Activated CD8-positive, alpha-beta memory T cell treated with anti-CD3 and anti-CD28 coated beads for 48 hours (primary cell): ENCODE measurements at places on chromosomes 11 and 22.

DNA sequence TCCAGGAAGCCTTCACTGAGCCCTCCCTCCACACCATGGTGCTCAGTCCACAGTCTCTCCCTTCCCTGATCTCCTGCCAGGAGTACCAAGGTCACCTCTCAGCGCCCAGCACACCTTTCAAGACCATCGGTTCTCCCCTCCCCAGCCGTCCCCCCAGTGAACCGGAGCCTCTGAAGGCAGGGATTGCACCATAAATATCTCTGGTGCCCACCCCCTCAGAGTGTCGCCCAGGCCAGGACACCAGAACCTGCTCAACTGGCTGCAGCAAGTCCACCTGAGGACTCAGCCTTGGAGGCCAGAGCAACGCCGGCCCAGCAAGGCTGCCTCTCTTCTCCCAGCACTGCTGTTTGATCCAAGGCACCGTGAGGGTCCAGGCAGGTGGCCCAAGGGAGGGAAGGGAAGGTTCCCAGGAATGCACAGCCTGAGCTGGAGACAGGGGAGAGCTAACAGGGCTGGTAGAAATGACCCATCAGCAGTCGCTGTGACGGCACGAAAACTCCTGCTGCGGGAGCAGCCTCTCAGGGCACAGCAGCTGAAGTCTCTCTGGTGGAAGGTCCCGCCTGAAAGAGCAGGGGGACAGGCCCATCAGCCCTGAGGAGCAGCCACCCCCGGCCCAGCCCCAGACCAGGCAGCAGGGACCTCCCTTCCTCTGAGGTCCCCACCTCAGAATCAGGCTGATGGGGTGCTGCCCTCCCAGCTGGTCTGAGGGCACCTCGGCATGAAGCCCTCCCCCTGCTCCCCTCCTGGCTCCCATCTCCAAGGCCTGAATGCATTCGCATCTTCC is 80.3 kb downstream of the BUD13 start:
- DNase-seq = no peak

GRCh38 chr11:74646954-74647353 is 54.6 kb downstream of the POLD3 start:
- no peak for DNase-seq

DNA sequence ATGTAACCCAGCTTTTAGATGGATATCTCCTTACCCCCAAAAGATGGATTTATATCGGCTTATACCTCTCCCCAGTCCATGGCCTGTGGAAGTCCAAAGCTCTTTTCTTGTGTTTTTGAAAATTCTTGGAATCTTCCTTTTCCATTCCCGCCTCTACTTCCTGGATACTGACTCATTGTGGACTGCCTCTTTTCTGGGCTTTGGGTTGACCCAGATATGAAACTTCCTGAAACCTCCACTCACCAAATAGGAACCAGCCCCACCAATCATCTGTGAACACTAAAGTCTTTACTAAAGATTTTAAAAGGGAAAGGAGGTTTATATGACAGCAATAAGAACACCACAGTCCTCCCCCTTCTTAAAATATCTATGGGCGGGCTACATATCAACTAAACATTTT is 163.4 kb upstream of the SYN3 start:
- DNase-seq = no peak

DNA sequence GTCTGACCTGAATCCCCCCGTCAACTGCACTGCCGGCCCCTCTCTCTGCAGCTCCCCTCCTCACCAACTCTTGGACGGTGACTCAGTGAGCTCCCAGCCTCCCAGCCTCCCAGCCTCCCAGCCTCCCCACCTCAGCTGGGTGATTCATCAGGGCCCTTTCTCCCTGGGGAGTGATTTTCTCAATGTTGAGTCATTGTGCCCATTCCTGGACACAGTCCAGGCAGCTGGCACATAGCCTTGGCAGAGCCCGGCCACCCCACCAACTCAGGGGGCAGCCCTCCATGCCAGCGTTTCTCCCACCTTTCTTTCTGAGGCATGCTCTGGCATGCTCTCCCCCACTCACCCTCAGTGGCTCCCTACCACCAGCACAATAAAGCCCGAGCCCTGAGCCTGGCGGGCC is 30.7 kb downstream of the PDE2A start:
- DNase-seq = no peak
